ENCODE measurements at places on chromosomes 13 and 19. TPM values are rescaled to one million over a fixed set of nuclear protein-coding genes. Genes with fewer than 3 reads are reported as not detected.

DNA sequence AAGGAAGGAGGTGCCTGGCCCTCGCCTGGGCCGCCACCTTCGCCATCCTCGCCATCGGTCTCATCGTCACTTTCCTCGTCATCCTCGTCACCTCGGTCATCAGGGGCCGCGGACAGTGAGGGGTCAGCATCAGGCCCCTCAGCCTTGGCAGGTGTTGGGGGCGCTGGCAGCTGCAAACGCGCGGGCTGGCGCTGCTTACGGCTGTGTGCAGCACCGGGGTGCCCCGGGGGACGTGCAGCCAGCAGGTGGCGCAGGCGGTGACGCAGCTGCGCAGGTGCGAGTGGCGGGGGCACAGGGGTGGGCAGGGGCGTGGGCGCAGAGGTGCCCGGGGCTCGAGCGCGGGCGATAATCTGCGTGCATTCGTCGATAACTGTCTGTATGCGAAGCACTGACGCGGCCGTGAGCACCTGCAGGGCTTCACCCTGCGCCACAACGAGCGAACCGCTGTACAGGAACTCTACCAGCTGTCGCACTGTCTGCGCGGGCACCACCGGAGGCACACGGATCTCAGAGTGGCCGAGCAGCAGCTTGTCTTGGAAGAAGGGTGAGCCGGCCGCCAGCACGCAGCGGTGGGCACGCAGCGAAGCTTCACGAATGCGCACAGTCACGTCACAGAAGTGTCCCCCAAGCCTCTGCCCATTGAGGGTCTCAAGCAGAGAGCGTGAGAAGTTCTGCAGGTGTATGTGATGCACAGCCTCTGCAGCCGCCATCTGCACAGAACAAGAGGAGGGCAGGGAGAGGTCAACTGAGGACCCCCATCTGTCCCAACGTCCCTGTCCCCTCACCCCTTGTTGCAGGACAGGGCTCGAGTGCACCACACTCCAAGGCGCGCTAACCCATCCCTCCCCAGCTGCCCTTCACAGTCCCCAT is 2.4 kb downstream of the ZBTB45 start:
- DNase-seq: no peak

- DNase-seq: no peak
Observed at GRCh38 chr19:15438124-15438496, 11.6 kb downstream of the WIZ start.

GRCh38 chr13:92838786-92839185 is 387.8 kb upstream of the GPC6 start:
- no peak for DNase-seq

GRCh38 chr19:6652805-6653094 is 17.2 kb downstream of the TNFSF14 start:
- no peak for DNase-seq

DNA sequence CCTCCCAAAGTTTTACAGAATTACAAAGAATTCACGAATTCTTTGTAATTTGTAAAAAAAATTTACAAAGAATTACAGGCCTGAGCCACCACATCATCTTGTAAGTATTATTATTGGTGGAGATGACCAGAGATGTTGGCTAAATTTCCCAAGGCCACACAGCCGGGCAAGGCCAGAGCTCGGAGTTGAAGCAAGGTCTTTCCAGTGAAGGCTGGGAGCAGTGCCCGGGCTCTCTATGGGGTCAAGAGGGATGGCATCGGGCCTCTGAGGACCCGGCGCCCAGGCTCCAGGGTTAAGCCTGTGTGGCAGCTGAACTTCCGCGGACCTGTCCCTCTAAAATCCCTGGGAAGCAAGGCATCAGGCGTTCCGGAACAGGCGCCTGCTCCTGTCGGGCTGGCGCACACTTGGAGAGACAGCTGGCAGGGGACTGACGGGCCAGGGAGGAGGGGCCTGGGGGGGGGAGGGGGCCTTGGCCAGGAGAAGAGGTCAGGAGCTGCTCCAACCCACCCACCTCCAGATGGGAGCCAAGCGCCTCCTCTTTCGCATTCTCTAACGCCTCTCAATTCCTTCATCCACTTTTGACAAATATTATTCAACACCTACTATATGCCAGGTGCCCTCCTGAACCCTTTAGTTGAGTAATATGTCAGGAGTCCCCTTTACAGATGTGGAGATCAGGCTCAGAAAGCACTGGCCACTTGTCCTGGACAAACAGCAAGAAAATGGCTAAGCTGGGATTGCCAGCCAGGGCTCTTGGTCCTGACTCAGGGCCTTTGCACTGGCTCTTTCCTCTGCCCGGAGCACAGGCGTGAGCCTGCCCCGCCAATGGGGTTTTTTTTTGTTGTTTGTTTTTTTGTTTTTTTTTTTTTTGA is 36.8 kb upstream of the SEMA6B start:
- no peak for DNase-seq

GRCh38 chr19:18304208-18304457 is 18.7 kb downstream of the LSM4 start:
- DNase-seq: no peak

- peak; percentile 36 for DNase-seq
Observed at GRCh38 chr13:48493066-48493765, 39.7 kb downstream of the RCBTB2 start.

DNA sequence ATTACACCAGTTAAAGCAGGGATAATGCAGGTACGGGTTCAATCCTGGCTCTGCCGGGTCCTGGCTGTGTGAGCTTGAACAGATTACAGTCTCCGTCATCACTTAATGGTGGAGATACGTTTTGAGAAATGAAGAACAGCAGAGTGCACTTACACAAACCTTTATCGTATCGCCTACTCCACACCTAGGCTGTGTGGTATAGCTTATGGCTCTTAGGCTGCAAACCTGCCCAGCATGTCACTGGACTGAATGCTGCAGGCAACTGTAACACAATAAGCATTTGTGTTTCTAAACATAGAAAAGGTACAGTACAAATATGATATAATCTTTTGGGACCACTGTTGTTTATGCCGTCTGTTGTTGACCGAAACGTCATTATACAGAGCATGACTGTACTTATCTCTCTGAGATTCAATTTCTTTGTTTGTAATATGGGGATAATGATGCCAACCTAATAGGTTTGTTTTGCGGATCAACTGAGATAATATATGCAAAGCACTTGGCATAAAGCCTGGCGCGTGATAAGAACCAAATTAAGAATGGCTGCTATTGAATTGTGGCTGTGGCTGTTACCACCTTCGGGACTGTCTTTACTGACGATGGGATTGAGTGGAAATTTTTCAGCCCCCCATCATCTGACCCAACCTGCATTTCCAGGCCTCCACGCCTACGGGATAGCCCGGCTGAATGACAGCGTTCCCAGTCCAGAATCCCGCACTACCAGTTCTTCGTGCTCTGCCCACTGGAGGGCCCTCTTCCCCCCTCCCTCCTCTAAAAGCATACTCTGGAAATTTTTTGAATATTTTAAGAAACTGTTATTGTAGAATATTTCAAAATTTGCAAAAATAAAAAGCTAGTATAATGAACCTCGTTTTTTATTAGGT is 11.2 kb downstream of the KRTDAP start:
- DNase-seq: no peak

- DNase-seq: peak; percentile 98
Observed at GRCh38 chr19:43503501-43504425, 783 bp downstream of the PHLDB3 start.

GRCh38 chr19:15433519-15434069 is 14.8 kb upstream of the AKAP8L start:
- no peak for DNase-seq

DNA sequence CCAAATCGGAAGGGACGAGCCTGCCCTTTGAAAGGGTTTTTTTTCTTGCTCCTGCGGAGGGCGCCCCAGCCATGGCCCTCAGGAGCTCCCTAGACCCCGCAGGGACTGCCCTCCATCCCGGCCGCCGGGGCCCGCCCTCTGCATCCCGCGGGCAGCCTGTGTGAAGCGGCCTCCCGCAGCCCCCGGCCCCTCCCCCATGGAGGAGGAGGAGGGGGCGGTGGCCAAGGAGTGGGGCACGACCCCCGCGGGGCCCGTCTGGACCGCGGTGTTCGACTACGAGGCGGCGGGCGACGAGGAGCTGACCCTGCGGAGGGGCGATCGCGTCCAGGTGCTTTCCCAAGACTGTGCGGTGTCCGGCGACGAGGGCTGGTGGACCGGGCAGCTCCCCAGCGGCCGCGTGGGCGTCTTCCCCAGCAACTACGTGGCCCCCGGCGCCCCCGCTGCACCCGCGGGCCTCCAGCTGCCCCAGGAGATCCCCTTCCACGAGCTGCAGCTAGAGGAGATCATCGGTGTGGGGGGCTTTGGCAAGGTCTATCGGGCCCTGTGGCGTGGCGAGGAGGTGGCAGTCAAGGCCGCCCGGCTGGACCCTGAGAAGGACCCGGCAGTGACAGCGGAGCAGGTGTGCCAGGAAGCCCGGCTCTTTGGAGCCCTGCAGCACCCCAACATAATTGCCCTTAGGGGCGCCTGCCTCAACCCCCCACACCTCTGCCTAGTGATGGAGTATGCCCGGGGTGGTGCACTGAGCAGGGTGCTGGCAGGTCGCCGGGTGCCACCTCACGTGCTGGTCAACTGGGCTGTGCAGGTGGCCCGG is 815 bp downstream of the MAP3K10 start:
- peak; percentile 22 for DNase-seq

- no peak for DNase-seq
Observed at GRCh38 chr19:42272989-42273406, 3.9 kb downstream of the CIC start.

DNA sequence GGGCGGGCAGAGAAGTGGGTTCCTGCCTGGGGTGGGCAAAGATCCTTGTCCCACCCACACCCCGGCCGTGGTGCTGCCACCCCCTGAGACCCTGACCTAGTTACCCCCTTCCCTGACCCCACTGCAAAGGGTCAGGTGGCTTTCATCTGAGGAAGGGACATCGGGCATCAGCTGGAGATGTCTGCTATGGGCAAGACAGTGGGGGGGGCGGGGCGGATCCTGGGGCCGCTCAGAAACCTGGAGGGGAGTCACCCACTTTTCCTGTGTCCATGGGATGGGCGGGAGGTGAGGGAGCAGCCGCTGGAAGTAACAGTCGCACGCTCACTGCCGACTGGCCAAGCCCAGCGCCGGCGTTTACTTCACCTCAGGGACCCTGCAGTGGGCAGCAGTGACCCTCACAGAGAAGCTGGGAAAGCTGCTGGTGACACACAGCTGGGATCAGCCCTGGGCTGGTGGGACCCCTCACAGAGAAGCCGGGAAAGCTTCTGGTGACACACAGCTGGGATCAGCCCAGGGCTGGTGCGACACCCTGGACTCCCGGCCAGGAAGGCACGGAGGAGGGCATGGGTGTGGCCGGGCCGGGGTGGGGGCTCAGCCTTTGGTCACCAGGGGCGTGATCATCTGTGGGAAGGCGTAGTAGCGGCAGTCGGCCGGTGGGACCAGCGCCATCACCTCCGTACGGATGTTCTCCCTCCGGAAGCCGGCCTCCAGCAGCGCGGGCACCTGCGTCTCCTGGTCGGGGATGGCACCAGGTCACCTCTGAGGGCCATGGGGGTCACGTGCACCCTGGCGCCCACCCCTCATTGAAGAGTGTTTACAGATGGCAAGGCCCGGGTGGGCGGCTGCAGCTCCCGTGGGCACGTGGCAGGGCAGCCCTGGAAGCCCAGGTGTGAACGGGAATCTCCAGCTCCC is 4.3 kb downstream of the GAMT start:
- no peak for DNase-seq

DNA sequence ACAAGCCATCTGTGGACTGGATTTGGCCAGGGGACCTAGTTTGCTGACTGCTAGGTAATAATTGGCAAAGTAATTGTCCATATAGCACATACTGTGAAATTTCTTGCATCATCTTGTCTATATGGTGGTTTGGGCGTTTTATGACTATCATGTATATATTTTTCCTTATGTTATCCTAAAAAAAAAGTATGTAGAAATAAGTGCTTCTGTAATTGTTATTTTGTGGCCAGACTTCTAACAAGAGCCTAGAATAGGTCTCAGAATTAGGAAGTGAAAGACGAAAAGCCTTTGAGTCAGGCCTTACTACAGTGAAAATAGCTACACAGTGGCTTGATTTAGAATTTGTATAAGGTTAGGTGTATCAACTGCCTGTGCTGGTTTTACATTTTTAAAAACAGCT is 4.2 kb downstream of the FNDC3A start:
- DNase-seq: no peak

DNA sequence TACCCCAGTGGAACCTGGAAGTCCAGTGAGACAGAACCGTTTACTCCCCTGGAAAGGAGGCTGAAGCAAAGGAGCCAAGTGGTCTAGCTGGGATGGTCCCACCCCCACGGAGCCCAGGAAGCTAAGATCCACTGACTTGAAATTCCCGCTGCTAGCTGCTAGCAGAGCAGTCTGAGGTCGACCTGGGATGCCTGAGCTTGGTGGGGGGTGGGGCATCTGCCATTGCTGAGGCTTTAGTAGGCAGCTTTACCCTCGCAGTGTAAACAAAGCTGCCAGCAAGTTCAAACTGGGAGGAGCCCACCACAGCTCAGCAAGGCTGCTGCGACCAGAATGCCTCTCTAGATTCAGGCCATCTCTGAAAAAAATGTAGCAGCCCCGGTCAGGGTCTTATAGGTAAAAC is 437.0 kb downstream of the SUCLA2 start:
- no peak for DNase-seq

GRCh38 chr19:19514215-19514657 is 1.1 kb downstream of the TSSK6 start:
- no peak for DNase-seq

DNA sequence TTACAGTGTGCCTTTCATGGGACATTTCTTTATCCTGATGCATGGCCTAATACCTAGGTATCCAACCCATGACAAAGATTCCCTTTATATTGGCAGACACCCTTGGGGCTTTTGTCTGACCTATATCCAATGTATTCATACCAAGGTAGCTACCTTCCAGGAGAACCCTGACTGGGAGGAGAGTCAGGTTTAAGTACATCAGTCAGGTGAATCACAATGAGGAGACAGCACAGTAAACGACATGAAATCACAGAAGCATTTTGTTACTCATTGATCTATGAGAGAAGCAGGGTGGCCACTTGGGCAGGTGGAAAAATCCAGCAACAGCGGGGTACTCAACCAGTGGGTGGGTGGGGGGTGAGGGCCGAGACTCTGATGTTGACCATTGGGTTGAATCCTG is 527.4 kb upstream of the ATXN8OS start:
- no peak for DNase-seq

GRCh38 chr19:30439310-30439709 is 67.1 kb downstream of the ZNF536 start:
- DNase-seq: no peak

DNA sequence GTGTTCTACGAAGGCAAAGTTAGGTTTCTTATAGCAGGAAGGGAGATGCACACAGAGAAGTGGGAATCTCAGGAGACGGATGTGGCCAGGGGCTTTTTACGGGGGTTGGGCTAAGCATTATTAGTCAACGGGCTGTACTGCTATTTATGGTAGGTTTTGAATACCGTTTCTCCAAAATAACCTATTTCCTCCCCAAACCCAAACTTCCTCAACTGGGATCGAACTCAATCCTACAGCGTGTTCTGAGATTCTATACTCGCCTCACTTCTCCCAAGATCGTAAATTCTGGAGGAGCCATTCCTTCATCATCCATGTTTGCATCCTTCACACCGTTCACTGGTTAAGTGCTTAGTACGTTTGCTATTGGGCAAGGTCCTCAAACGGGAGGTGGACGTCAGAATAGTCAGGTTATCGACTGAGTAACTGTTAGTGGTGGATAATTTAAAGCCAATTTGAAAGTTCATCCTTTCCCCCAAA is 1.2 kb upstream of the TRIM13 start:
- peak; percentile 29 for DNase-seq

Gene IL27RA
- total RNA-seq: 51.9 TPM

Gene HSPB6
- total RNA-seq: not detected

Gene NOVA2
- total RNA-seq: not detected

Gene ICAM4
- total RNA-seq: 0.67 TPM

Gene PCDH9
- 0.59 TPM for total RNA-seq

Gene TMTC4
- total RNA-seq: 10.5 TPM

Gene KLF12
- 95.1 TPM for total RNA-seq
